Stromal cell of bone marrow (primary cell): ENCODE measurements at places on chromosomes 5 and 9.

DNA sequence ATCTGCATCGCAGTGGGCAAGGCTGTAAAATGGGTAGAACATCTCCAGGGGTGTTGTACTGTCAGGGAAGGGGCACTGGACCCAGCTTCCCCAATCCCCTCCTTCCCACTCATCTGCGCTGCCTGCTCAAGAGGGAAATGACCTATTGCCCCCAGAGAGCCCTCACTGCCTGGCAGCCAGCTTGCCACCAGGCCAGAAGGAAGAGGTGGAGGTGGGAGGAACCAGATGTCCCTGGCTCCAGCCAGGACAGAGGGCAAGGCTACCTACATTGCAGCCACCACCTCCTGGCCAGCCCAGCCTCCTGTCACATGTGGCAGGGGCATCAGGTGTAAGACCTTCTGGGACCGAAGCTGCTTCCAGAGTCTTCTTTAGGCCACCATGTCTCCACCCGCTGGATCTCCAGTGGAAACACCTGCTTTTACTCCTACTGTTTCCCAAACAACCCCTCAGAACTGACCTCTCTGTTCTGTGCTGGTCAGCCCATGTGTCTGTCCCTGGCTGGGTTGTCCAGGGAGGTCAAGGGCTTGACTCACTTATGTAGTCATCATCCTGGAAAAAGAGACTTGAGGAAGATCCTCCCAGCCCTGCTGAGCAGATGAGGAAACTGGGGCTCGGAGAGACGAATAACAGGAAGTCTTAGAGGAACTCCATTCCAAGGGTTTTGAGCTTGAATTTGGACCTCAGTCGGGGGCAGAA, 42.3 kb downstream of the JADE2 start:
- peak; percentile 78 for DNase-seq

GRCh38 chr5:131947445-131947844, 2.0 kb upstream of the MEIKIN start:
- no peak for DNase-seq

- no peak for DNase-seq
Observed at GRCh38 chr9:112757282-112757883, 6.8 kb downstream of the SNX30 start.

GRCh38 chr5:75016896-75017295, 35.5 kb downstream of the GCNT4 start:
- no peak for DNase-seq

GRCh38 chr9:13529321-13530104, 250.0 kb upstream of the MPDZ start:
- no peak for DNase-seq

- no peak for DNase-seq
Observed at GRCh38 chr9:70389621-70390266, 24.7 kb downstream of the KLF9 start.

- DNase-seq: no peak
Observed at GRCh38 chr9:101907466-101907865, 169.0 kb upstream of the GRIN3A start.

DNA sequence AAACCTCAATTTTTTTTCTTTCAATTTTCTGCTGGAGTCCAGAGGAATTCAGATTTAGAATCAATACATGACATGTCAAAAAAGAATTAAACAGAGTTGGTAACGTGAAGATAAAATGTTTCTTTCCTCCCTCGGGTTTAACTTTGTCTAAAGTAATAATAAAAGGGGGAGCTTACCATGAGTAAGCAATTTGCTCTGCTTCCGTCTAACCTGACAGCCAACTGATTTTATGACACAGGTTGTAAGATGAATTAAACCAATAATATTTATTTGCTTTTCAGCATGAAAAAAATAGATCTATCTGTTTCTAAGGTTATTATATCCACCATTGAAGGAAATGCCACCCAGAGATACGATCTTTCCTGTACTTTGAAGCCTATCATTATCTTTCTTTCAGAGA, 352.6 kb downstream of the OSTF1 start:
- DNase-seq: no peak

GRCh38 chr5:112846556-112846955, 14.5 kb upstream of the SRP19 start:
- DNase-seq: no peak

- DNase-seq: no peak
Observed at GRCh38 chr5:97065475-97065874, 76.9 kb downstream of the LIX1 start.

GRCh38 chr5:54115735-54116403, 194.5 kb downstream of the ARL15 start:
- DNase-seq: no peak

- DNase-seq: no peak
Observed at GRCh38 chr9:112446526-112446925, 40.1 kb upstream of the KIAA1958 start.

GRCh38 chr9:124761710-124762109, 9.4 kb downstream of the NR6A1 start:
- no peak for DNase-seq

GRCh38 chr5:107971846-107972245, 301.1 kb upstream of the EFNA5 start:
- DNase-seq: no peak

DNA sequence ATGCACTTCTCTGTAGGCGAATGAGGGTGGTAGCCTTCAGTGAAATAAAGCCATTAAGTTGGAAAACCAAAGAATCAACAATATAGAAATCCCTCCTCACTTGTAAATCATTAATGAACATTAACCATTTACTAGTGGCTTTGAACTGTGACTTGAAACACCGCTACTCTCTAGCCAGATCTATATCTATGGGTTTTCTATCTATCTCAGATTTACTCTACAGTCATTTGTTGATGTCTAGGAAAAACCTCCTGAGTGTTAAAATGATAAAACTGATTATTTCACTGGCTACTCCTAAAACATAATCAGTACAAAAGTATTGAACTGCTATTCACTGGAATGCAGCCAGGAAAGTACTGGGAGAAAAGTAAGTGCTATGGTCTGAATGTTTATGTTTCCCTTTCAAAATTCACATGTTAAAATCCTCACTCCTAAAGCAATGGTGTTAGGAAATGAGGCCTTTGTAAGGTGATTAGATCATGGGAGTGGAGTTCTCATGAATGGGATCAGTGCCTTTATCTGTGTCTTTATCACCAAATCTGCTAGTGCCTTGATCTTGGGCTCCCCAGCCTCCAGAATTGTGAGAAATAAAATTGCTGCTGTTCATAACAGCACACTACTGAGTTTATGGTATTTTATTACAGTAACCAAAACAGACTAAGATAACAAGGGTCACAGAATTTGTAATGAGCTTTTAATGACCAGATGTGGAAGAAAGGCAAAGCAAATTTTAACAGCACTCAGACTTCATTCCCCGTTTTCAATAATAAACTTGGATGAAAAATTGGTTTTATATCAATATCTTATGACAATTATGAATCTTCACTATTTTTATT, 8.6 kb upstream of the OXCT1 start:
- DNase-seq: no peak

- no peak for DNase-seq
Observed at GRCh38 chr9:37528652-37529471, 43.1 kb downstream of the POLR1E start.
